ENCODE measurements at places on chromosomes 3 and 15. TPM values are rescaled to one million over a fixed set of nuclear protein-coding genes. Genes with fewer than 3 reads are reported as not detected.

CYP1A1 gene
- 0.32 TPM for total RNA-seq

- DNase-seq: no peak
These were observed 74.5 kb upstream of the C15orf61 start for GRCh38 chr15:67446449-67446848.

GRCh38 chr3:146067048-146067447 lies 93.9 kb downstream of the PLOD2 start:
- DNase-seq: no peak

DNA sequence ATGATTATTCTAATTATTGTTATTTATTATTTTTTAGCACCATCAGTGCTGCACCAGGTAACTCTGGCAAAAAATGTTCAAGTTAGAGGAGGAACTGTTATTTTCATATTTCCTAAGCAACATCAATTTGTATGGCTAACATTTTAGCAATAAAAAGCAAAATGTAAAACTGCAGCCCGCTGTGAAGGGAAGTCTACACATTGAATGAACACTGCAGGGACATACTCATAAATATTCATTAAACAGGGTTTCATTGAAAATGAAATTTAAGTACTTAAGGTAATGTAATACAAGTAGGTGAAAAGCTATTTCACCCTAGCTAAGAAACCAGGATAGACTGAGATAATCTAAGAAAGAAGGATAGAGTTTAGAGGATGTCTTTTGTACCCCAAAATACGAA lies 532.7 kb downstream of the NLGN1 start:
- DNase-seq: no peak

DNA sequence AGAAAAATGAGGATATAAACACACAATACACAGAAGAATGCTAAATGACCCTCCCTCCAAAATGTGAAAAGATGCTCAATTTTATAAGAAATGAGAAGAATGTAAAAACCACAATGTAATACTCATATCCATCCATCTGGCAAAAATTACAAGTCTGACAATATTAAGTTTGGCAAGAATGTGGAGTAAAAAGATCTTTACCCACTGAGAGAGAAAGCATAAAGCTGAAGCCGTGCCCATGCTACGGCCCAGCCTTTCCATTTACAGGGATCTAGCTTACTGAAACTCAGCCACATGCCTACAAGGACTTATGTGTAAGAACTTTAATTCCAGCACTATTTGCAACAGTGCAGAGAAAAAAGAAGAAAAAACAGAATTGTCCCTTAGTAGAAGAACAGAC lies 42.9 kb downstream of the ATP13A3 start:
- no peak for DNase-seq

ANKUB1 gene
- total RNA-seq: not detected

GREM1 gene
- total RNA-seq: not detected

C15orf61 gene
- total RNA-seq: 11.9 TPM

PPP1R14D gene
- not detected for total RNA-seq

CPN2 gene
- 2.3 TPM for total RNA-seq

SCAPER gene
- 47.6 TPM for total RNA-seq

- DNase-seq: no peak
These were observed 214.5 kb downstream of the MECOM start for GRCh38 chr3:169449012-169449411.

DNA sequence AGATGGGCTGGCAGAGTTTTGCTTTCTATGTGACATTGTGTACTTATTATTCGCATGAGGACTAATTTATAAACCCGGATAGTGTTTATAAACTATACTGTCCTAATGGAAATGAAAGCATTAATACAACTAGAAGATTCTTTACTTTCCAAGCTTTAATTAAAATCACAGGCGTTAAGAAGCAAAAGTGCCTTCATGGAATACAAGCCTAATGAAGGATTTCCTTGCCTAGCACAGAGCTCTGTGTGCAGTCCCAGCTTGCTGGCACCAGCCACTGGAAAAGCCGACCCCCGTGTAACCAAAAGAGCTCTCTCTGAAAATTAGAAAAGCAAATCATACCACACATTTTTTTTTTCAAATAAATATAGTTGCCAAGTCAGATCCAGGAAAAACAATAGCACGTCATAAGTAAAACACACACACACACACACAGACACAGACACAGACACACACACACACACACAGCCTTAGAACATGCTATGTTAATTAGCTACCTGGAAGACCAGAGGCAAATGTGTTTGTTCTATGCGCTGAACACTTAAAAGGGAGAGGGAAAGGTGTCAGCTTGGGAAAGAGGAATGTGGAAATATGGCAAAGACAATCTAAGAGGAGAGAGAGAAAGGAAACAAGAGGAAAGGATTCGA lies 1084.2 kb downstream of the TUSC7 start:
- DNase-seq: no peak

ARGFX gene
- total RNA-seq: not detected

GRCh38 chr3:2154621-2155020 lies 56.0 kb downstream of the CNTN4 start:
- no peak for DNase-seq

- DNase-seq: no peak
These were observed 54.3 kb downstream of the LMCD1 start for GRCh38 chr3:8555725-8556472.

SELENOK gene
- total RNA-seq: 112 TPM

DNA sequence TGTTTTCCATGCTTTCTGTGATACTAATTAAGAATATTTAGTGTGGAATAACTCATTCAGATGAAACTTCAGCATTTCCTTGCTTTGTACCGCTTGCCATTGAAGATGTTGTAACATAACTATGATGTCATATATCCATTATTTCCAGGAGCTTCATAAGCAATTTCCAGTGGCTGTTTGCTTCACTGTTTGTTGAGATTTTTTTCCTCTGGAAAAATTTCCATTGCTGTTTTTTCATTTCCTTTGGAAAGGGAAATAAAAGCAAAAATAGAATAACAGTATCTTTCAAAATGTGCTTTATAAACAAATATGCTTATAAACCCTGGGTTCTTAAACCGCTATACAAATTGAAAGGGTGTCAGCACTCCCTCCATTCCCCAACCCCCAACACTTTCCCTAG lies 319.6 kb upstream of the SEMA6D start:
- DNase-seq: no peak

- DNase-seq: no peak
These were observed 20.8 kb downstream of the FAM3D start for GRCh38 chr3:58645726-58646125.

DNA sequence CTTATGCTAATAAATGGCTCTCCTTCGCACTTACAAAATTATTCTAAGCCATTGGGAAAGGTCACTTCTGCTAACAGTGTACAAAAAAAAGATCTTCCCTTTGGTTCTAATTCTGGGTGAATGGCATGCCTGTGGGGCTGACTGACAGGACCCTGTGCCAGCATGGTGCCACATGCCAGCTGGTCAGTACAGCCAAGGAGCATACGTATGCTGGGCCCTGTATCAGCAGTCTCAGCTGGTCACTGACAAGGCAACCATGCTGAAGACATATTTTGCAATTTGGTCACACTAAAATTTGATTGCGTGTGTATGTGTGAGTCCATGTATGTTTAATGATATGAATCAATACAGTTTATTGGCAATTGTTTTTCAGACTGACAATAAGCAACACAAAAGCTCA lies 246.1 kb downstream of the TBL1XR1 start:
- DNase-seq: no peak

COL8A1 gene
- total RNA-seq: 14.1 TPM

XIRP1 gene
- total RNA-seq: 317 TPM

- no peak for DNase-seq
These were observed 116.1 kb downstream of the ANP32A start for GRCh38 chr15:68704496-68705021.

DNA sequence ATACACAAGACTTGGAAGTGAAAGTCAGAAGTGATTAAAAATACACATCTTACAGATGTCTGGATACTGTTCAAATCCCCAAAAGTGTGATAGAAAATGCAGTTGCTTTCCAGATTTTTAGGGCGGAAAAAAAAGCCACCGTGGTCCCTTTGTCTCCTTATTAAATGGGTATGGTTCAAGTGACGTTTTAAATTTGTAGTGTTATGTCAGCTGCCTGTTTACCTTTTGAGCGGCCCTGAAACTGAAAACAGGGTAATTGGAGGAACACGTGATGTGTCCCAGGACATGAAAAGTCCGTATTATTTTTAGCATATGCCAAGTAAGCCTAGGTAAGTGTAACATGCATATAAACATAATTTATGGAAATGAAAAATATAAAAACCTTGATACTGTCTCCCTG lies 109.0 kb upstream of the PDZRN3 start:
- no peak for DNase-seq

- no peak for DNase-seq
These were observed 43.9 kb upstream of the PARP14 start for GRCh38 chr3:122636697-122637096.

TBL1XR1 gene
- 96.8 TPM for total RNA-seq

CCDC33 gene
- total RNA-seq: not detected

VGLL3 gene
- total RNA-seq: 4.5 TPM

DNA sequence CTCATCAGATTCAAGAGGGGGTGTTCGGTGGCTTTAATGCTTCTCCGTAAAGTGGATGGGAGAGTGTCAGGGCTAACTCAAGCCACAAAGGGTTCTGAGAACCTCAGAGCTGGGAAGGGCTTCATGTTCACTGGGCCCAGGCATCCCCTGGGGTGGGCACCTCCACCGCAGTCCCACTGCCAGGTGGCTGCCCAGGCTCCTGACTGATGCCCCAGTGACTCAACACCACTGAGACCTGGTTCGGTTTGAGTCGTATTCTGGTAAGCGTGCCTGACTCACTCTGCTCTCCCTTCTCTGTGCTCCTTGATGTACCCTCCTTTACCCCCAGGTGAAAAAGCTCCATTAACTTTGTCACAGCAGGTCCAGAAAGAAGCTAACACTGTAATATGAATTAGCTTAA lies 304.6 kb downstream of the RPLP1 start:
- DNase-seq: no peak

TMEM87A gene
- 19.0 TPM for total RNA-seq

- DNase-seq: no peak
These were observed 5.3 kb downstream of the EDEM1 start for GRCh38 chr3:5192571-5193365.

DNA sequence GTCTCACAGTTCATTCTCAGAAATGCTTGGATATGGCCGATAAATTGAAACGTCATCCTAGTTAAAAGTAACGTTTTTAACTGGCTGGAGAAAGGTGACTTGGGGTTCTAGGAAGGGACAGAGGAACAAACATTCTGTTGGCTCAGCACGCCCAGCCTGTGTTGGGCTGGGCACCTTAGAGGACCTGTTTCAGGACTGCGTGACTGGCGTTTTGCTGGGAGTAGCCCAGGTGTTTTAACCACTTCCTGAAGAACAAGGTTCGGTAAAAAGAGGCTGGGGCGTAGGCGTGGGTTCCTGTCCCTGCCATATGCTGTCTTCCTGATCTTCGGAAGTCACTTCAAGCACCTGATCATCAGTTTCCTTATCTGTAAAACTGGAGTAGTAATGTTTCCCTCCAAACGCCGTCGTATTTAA lies 1.1 kb upstream of the TLNRD1 start:
- no peak for DNase-seq

DNA sequence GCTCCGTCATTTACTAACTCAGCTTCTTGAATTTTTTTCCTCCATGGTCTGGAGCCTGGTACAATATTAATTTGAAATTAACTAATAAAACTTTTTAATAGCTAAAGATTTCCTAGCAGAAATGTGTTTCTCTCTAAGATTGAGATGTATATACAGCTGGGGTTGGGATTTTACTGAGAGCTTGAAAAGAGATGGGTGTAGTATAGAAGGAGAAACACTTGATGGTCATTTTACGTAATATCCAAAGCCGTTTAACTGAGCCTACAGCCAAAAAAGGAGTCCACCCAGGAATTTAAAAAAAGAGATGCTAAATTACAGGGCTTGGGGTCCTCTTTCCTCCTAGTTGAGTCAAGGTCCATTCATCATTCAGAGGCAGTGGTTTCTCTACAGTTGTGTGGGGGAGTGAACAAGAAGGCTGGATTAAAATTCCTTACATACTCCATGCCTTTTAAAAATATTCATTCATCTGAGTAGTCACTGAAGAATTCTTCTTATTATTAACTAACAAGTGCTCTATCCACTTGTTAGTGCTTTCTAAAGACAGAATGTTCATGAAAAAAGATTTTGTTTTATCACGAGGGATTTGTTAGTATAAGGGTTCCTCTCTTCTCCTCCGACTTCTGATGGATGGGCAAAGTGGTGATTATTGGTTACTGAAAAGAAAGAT lies 255.3 kb upstream of the IL12A start:
- no peak for DNase-seq

GRCh38 chr3:123951522-123952447 lies 9.2 kb downstream of the CCDC14 start:
- DNase-seq: no peak

DNA sequence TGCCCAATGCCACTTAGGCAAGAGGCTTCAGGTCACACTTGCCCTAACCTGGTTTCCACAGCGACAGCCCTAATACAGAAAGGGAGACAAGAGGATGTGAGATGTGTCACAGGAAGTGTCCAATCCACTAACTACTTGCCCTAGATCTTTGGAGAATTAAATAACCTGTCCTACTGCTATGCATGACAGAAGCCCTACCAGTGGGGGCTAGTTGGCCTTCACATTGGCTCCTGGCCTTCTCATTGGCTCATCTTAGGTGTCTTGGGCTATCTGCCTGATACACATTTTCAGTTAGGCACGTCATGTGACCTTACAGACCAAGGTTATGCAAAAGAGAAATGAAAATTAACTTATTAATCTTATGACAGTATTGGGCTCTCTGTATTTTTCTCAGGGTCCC lies 449.9 kb downstream of the FHIT start:
- no peak for DNase-seq

IQCF5 gene
- not detected for total RNA-seq

- DNase-seq: no peak
These were observed 38.0 kb downstream of the BBS4 start for GRCh38 chr15:72724028-72724427.

DCLK3 gene
- total RNA-seq: 0.41 TPM

DNA sequence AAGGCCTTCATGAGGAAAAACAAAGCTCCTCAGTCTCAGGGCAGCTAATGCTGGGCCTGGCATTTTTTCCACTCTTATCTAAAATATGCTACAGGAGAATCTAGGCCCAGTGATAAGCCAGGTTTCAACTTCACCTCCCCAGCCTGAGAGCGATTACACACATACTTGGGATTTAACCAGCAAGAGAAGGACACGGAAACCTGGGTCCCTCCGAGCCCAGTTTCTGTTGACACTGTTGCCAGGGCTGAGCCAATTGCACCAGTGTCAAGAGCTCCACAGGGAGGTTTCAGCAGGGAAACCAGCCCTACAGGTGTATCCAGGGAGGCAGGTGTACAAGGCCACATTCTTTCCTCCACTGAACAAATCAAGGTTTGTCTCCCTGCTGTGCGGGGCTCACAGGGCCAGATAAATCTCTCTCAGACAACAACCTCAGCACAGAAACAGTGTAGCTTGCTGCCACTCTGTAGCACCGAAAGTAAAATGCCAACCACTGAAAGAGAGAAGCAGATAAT lies 85.4 kb downstream of the MAGI1 start:
- no peak for DNase-seq

P2RY14 gene
- 3.9 TPM for total RNA-seq

GRCh38 chr3:136675150-136675858 lies 76.9 kb downstream of the STAG1 start:
- DNase-seq: no peak

Data from Right ventricle myocardium inferior (tissue), 1 donor.